H1 (cell line): ENCODE measurements at places on chromosomes 6 and 20. TPM values are rescaled to one million over a fixed set of nuclear protein-coding genes. Genes with fewer than 3 reads are reported as not detected.

DNA sequence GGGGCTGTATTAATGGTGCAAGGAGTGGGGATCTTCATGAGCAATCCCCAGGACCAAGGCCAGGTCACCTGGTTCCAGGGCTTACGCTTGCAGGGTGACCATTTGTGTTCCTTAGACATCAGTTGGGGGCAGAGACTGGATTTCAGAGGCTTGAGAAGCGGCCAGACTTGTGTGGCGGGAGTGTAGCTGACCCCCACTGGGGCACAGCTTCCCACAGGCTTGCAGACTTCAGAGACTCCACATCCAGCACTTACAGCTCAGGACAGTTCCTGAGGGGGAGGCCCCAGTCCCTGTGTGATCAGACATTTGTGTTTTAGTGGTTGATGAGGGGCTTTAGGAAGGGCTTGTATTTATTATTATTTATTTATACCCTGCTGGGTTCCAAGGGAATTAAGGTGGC, 15.3 kb downstream of the TJAP1 start:
- no peaks in the 10 kb centered on the region for H3K27me3 ChIP-seq
- H3K4me1 ChIP-seq, result peaks cover 13% of the 10 kb centered on the region
- H3K4me3 ChIP-seq, result no peak overlapping the region

DNA sequence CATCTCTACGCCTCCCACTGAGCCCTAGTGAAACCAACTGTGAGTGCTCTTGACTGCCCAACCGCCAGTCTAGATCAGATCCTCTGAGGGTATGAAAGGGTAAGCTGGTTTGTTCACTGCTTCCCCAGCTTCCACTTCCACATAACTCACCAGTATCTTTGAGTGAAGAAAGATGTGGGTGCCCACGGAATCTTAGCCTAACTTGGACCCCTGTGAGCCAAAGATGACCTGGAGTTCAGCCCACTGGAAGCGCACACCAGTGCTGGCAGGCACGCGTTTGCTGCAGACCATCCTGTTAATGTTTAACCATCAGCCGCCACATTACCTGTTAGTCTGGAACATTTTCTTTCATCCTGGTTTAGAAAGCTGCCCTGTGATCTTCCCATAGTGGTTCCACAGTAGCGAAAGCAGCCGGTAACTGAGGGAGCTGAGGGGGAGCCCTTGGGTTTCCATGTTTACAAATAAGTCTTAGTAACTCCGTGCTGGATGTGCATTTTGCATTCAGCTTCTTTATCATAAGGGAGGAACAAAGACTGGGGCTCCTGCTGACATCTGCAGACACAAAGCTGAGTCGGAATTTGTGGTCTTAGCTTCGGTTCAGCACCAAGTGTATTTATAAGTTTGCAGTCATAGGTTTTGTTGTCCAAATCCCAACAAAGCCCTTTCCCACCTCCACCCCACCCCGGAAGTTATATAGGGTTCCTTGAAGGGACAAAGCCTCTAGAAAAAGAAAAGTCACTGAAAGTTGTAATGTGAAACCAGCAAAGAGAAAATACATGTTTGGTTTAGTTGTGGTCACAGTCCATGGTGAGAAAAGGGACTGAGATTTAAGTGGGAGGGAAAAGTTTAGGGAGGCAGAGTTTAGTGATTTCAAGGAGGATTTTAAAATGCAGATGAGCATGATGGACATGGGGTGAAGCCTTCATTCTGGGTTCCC, 71.0 kb downstream of the SSR1 start:
- no peaks in the 10 kb centered on the region for H3K27me3 ChIP-seq
- H3K4me3 ChIP-seq, result no peak overlapping the region
- H3K27ac ChIP-seq, result no peak overlapping the region
- no peak for DNase-seq
- peaks cover 3% of the 10 kb centered on the region; the same call in 1 of the 2 replicates for H3K36me3 ChIP-seq

Gene ASXL1
- 25.6 and 26.5 TPM in 2 replicates for total RNA-seq

Gene SCRT2
- 0.27 and 0.34 TPM in 2 replicates for total RNA-seq

DNA sequence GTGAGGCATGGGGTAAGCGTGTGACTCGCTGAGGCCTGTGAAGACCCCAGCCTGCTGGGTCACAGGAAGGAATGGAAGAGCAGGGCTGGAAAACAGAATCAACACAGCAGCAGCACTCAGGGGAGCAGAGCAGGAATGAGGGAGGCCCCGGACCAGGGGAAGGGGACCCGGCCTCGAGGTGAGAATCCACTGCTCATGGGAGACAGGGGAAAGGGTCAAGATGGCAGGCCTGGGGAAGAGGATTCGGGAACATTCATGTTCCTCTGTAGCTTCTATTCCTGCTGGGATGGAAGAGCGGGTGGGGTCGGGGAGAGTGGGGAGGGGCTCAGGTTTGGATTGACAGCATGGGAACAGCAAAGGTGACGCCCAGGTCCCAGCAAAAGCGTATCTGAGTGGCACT, 59.4 kb downstream of the NPEPL1 start:
- H3K4me3 ChIP-seq, result no peak overlapping the region
- H3K36me3 ChIP-seq, result no peaks in the 10 kb centered on the region
- H3K27me3 ChIP-seq, result peaks cover 5% of the 10 kb centered on the region; the same call in 1 of the 2 replicates
- peaks cover 14% of the 10 kb centered on the region for H3K4me1 ChIP-seq
- H3K27ac ChIP-seq, result no peak overlapping the region
- DNase-seq, result peak; percentile 39

Gene FAM209B
- 0.82 TPM in 1 of 2 replicates, not detected in the other for total RNA-seq

DNA sequence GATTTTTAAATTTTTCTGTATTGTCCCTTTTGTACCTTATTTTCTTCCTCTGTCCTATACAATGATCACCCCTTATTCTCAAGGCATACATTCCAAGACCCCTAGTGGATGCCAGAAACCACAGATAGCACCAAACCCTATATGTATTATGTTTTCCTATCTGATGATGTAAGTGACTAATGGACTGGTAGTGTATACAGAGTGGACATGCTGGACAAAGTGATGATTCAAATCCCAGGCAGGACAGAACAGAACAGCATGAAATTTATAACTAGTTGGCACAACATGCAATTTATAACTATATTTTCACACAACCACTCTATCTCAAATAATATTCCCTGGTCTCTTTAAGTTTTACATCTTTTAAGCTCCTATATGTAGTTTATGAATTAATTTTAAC, 205.6 kb upstream of the FLRT3 start:
- H3K4me1 ChIP-seq, result no peaks in the 10 kb centered on the region
- H3K4me3 ChIP-seq, result no peak overlapping the region
- H3K36me3 ChIP-seq, result no peaks in the 10 kb centered on the region
- DNase-seq, result no peak

Gene RIN2
- total RNA-seq, result 0.90 and 1.3 TPM in 2 replicates

DNA sequence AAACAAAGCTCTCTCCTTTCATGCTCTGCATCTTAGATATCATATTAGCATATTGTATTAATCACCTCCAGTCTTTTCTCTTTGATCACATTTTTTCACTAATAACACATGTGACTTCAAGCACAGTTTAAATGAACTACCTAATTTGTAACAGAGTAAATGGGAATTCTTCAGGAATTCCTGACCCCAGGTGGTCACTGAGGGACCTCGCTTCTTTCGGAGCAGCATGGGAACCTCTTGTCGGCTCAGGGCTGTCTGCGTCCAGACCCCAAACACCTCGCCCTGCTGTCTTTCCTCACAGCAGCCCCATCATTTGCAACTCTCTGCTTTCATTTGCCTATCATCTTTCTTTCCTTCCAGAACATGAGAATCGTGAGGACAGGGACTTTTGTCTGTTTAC, 103.5 kb downstream of the DACT2 start:
- peaks cover 4% of the 10 kb centered on the region; the same call in 1 of the 2 replicates for H3K4me1 ChIP-seq
- H3K4me3 ChIP-seq, result no peak overlapping the region
- no peaks in the 10 kb centered on the region for H3K36me3 ChIP-seq

DNA sequence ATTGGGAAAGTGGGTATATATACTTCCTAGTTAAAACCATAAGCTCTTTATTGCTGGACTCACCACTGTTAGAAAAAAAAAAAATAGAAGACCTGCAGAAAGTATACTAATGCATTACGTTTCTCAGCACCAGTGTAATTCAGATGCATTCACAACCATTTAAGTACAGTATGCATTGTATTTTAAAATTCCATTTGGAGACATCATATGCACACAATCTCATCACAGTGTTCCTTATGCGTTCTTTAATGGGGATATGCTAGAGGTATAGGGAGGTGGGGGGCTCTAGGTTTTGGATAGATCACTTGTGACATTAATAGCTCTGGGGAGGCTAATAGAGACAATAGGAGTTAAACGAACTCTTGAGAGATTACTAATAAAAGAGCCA, 9.4 kb downstream of the TFAP2A start:
- peaks cover 4% of the 10 kb centered on the region for H3K4me1 ChIP-seq
- no peaks in the 10 kb centered on the region for H3K36me3 ChIP-seq
- H3K27ac ChIP-seq, result no peak overlapping the region
- DNase-seq, result no peak
- H3K4me3 ChIP-seq, result peak overlapping the region; percentile 62
- H3K27me3 ChIP-seq, result peaks cover 57% of the 10 kb centered on the region

Gene LPIN3
- 3.1 and 3.7 TPM in 2 replicates for total RNA-seq

Gene E2F3
- total RNA-seq, result 41.4 and 42.2 TPM in 2 replicates

Gene RREB1
- 30.9 and 34.7 TPM in 2 replicates for total RNA-seq

Gene COL19A1
- total RNA-seq, result not detected in 2 replicates

GRCh38 chr6:65997539-65997938, 290.5 kb upstream of the EYS start:
- no peaks in the 10 kb centered on the region for H3K4me1 ChIP-seq
- H3K4me3 ChIP-seq, result no peak overlapping the region
- H3K27me3 ChIP-seq, result no peaks in the 10 kb centered on the region
- DNase-seq, result no peak
- H3K27ac ChIP-seq, result no peak overlapping the region
- H3K36me3 ChIP-seq, result no peaks in the 10 kb centered on the region

Gene KIF25
- 2.0 and 2.3 TPM in 2 replicates for total RNA-seq

DNA sequence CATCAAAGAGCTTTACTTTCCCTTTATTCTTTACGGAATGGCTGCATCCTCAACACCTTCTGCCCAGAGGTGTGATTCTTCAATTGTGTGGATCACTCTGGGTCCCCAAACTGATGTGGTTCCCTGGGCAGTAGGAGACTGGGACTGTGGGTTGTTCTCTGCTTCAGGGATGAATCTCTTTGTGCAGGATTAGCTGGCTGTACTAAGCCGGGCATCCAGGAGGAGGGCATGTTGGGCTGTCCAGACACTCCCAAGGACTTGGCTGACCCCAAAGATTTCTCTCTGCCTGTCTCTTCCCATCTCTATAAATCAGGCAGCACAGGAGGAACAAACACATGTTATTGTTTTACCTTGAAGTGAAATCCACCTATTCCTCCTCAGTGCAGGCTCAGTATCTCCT, 15.3 kb downstream of the FARS2 start:
- no peaks in the 10 kb centered on the region for H3K27me3 ChIP-seq
- no peaks in the 10 kb centered on the region for H3K4me1 ChIP-seq
- no peak overlapping the region for H3K27ac ChIP-seq
- no peaks in the 10 kb centered on the region for H3K36me3 ChIP-seq
- no peak for DNase-seq
